ENCODE measurements at places on chromosomes 16 and 17.

DNA sequence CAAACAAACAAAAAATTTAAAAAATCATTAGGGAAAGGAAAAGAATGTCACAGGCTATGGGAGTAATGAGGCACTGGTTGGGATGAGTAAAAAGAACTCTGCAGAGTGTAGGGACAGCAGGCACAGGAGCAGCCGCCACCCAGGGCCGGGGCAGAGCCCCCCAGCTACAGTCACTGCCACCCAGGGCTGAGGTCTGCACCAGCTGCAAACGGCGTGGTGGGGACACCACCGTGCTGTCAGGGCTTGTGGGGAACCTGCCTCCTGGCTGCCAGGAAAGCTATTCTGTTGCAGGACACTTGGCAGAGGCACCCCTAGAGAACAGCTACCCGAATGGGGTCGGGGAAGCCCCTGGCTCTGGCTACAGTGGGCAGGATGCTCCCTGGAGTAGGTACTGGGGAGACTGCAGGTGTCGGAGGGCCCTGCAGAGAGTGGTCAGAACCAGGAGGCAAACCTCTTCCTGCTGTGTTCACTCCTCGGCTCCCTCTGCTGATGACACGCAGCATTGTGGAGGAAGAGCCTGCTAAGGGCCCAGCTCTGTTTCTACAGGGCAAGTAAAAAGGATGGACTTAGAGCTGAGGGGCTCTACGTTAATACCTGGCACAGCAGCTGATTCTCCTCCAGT is 32.3 kb upstream of the CAPN15 start:
- peak; percentile 77 for DNase-seq

DNA sequence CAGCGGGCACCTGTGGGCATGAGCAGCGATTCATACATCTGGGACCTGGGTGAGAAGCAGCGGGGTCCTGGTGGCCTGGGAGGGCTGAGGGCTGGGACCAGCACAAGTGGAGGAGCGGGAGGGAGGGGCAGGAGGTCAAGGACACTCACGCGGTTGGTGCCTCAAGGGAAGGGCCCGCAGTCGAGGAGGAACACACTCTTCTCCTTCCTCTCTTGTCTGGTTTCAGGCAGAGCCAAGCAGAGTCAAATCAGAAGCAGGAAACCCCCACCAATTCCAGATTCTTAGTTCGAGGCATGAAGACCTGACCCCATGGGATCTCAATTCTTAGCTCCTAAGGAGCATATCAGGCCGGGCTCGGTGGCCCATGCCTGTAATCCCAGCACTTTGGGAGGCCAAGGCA is 15.7 kb downstream of the DNAI2 start:
- no peak for DNase-seq

- DNase-seq, result no peak
Measured at GRCh38 chr17:46181940-46182339, 11.3 kb downstream of the KANSL1 start.

DNA sequence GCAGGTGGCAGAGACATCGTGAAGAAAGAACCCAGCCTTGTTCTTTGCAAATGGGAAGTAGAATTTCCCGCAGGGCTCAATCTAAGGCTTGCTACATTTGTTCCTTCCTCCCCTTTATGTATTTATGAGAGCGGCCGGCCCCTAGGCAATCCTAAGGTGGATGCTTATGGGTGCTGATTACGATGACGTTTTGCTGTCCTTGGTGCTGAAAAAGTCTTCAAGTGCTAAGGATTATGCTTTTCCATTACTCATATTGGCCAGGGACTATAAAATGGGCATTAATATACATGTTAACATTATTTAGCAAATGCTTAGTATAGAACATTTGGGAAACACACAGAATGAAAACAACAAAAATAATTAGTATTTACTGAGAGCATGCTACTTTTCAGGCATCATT is 313.3 kb upstream of the XYLT1 start:
- DNase-seq, result no peak

GRCh38 chr16:86496262-86496928 is 13.9 kb upstream of the FOXF1 start:
- no peak for DNase-seq

GRCh38 chr17:7992924-7993323 is 9.5 kb upstream of the GUCY2D start:
- no peak for DNase-seq

- no peak for DNase-seq
Measured at GRCh38 chr16:57401943-57402640, 2.5 kb upstream of the CCL17 start.

- DNase-seq, result peak; percentile 79
Measured at GRCh38 chr17:80455336-80455710, 21.1 kb downstream of the NPTX1 start.

DNA sequence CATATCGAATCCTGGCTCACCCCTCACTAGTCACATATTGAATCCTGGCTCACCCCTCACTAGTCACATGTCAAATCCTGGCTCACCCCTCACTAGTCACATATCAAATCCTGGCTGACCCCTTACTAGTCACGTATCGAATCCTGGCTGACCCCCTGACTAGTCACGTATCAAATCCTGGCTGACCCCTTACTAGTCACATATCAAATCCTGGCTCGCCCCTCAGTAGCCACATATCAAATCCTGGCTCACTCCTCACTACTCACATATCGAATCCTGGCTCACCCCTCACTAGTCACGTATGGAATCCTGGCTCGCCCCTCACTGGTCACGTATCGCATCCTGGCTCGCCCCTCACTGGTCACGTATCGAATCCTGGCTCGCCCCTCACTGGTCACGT is 156.7 kb upstream of the RPH3AL start:
- DNase-seq, result no peak

Measured in hepatic stellate cell (primary cell).